CD4-positive, alpha-beta T cell treated with Interleukin-4 for 1 hour (primary cell): ENCODE measurements at places on chromosomes 7 and 10.

DNA sequence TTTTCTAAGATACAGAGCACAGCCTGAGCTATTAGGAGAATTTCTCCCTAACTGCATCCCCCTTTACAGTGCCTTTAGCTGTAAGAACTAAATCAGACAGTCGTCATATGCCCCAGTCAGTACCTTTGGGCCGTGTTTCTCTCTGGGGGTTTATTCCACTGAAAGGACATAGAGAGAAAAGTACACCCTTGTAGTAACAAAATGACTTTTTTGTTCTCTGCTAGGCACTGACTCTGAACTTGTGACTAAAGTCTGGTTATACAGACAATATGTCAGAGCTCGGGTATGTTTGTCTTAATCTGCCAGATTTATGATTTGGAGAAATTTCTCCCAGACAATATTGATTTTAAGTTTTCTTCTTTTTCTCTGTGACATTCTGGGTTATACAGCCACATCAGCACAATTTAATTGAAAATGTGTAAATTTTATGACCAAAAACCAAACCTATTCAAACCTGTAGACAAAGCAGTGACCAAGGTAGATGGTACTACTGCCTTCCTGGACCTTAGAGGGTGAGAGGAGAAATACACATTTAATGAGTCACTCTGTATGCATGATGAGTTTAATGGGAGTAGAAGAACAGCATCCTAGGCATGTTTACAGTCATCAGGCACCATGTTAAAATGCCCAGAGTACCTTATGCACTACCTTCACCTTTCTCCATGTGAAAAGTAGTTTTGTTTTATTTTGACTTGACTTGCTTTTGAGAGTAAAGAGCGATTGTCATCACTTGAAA lies 156.1 kb upstream of the PLXDC2 start:
- no peak for DNase-seq

GRCh38 chr7:71290452-71290851 lies 158.5 kb downstream of the GALNT17 start:
- DNase-seq = no peak

- no peak for DNase-seq
Observed at GRCh38 chr10:89648074-89648473, 3.0 kb upstream of the PANK1 start.

DNA sequence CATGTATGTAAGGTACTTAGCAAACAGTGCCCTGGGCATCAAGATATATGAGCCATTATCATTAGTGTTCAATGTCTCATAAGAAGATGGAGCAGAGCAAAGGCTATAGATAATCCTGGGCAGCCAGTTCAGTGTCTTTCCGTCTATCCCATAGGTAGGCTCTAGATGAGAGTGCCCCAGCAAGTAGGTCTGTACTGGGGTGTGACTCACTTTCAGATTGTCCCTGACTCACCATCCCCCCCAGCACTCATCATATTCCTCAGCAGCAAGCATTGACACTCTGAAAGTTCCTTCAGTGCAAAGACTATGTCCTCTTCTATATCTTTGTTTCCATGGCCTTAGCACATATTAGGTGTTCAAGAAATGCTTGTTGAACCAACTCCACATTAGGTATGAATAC lies 20.0 kb upstream of the FAM204A start:
- no peak for DNase-seq

DNA sequence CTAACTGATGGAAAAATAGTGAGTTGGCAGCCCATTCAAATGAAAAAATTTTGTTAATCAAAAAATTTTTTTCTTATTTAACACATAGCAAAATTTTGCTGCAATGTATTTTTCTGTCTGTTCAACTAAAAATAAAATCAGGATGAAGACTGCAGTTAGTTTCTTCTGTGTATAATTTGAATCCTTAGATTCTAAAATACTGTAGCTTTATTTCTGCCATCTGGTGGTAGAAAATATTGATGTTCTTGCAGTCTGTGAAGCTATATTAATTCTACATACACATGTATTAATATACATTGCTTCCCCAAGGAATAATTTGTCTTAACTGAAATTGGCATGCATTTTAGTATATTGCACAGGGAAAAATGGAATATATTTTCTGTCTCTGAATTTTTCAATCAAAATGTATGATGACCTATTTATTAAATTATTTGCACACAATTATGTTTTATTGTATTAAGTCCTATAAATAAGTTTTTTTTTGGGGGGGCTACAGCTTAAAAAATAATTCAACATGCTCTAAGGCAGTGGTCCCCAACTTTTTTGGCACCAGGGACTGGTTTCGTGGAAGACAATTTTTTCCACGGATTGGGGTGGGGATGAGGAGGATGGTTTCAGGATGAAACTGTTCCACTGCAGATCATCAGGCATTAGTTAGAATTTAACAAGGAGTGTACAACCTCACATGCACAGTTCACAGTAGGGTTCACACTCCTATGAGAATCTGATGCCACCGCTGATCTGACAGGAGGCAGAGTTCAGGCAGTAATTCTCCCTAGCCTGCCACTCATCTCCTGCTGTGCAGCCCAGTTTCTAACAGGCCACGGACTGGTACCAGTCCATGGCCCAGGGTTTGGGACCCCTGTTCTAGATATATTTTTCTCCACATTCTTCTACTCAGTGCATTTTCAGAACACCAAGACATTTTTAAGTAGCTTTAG lies 119.4 kb downstream of the GNAT3 start:
- no peak for DNase-seq

GRCh38 chr10:89163265-89163995 lies 43.7 kb downstream of the CH25H start:
- DNase-seq = peak; percentile 62

GRCh38 chr10:61250131-61250530 lies 203.1 kb downstream of the TMEM26 start:
- DNase-seq = no peak

GRCh38 chr10:72297281-72297804 lies 23.6 kb downstream of the DDIT4 start:
- DNase-seq = peak; percentile 97

DNA sequence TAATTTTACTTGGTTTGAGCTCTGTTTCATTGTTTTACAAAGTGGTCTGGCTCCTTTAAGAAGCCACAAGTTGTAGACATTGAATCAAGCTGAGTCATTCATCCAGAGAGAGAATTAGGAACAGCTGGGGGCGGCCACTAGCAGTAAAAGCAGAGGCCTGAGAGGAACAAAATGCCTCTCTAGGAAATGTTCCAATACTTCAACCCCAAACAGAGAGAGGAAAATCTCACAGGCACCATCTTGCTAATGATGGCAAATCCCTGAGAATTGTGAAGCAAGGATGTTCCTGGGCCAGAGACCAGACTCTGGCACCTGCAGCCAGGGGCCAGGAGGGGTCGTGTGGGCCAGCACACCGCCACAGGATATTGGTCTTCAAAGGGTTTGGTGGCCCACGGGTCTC lies 26.5 kb upstream of the TRIL start:
- DNase-seq = no peak

GRCh38 chr10:62109587-62110293 lies 158.9 kb downstream of the RTKN2 start:
- peak; percentile 23 for DNase-seq

DNA sequence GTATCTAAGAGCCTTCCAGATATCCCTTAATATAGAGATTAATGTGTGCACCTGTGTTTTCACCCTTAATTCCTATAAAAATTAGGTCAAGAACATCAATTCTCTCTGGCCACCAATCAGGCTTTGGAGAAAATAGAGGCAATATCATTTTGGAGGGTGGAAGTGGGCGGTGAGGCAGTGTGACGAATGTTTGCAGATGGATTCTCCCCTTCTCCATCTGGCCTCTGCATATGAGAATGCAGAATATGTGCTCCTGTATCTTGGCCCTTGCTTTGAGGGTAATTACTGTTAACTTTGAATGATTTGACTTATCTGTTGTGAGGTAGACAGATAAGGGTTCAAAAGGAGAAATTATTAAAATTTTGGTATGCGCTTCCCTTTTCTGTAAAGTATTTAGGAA lies 304.0 kb upstream of the NPSR1 start:
- no peak for DNase-seq

GRCh38 chr7:84997626-84998025 lies 189.2 kb downstream of the SEMA3D start:
- no peak for DNase-seq

- no peak for DNase-seq
Observed at GRCh38 chr10:132462463-132463332, 65.7 kb downstream of the PWWP2B start.
